Cardiac muscle cell (in vitro differentiated cells and primary cell): ENCODE measurements at places on chromosomes 16 and 17. TPM values are rescaled to one million over a fixed set of nuclear protein-coding genes. Genes with fewer than 3 reads are reported as not detected.
A peak's percentile ranks its signal among the peaks of the same experiment; 100 is the strongest.

The ICAM2 gene
- total RNA-seq: not detected in 2 replicates

The ST6GALNAC1 gene
- 0.99 TPM in 1 of 2 replicates, not detected in the other for total RNA-seq

The GPRC5C gene
- 114 and 125 TPM in 2 replicates for total RNA-seq

The TSPOAP1 gene
- total RNA-seq: 45.1 and 92.1 TPM in 2 replicates

The KRT12 gene
- total RNA-seq: not detected in 2 replicates

DNA sequence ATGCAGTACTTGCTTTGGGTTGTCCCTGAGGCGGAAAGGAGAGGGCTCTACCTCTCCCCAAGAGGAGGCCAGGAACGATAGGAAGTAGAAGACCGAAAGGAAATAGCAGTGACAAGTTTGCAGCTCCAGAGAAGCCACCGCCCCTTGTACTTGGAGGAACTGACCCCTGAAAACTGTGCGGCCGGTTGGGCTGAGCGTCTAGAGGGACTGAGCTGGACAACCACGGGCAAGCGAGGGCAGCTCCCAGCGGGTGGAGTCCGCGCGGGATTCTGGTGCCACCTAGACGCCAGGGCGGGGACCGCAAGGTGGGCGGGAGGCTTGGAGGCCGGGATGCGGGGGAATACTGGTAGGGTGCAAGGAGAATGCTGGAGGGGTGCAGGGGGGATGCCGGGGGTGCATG is 1.3 kb upstream of the SLC6A4 start:
- peak; percentile 86 for DNase-seq

GRCh38 chr17:45338023-45338781 is 21.4 kb upstream of the MAP3K14 start:
- DNase-seq: peak; percentile 45

The CBX1 gene
- total RNA-seq: 62.9 and 102 TPM in 2 replicates

The KRT27 gene
- total RNA-seq: not detected in 2 replicates

GRCh38 chr17:40319651-40320540 is 10.9 kb downstream of the RARA start:
- no peak for DNase-seq

The HBQ1 gene
- 2.0 and 3.7 TPM in 2 replicates for total RNA-seq

- no peak for DNase-seq
Measured at GRCh38 chr17:46141645-46142044, 51.6 kb downstream of the KANSL1 start.

DNA sequence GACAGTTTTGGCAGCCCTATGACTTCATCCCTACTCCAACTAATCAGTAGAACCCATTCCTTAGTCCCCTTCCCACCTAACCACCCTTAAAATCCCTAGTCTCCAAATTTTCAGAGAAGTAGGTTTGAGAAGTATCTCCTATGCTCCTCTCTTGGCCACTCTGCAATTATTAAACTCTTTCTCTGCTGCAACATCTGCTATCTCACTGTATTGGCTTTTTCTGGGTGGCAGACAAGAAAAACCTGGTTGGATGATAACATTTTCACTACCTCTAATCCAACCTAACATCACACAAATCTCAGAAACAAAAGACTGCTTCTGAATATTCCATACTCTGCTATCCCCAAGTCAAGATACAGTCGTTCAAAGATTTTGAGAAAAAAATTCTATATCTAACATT is 542.4 kb upstream of the SOX9 start:
- no peak for DNase-seq

GRCh38 chr17:82517230-82517865 is 2.2 kb upstream of the FOXK2 start:
- no peak for DNase-seq

DNA sequence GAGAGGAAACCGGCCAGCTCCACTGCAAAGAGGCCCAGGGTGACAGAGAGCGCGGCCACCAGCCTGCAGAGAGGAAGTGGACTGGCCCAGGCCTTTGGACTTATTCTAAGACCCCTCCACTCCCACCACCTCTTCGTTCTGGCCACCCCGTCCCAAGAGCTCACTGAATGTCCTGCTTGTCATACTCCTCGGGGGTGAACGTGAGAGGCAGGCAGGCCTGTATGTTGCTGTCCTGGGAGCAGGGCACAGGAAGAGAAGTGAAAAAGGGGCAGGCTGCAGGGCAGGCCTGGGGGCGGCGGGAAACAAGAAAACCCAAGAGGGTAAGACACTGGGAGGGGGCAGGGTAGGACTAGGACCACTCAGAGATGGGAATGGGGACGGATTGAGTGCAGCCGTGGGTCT is 384 bp downstream of the TMEM107 start:
- DNase-seq: no peak

DNA sequence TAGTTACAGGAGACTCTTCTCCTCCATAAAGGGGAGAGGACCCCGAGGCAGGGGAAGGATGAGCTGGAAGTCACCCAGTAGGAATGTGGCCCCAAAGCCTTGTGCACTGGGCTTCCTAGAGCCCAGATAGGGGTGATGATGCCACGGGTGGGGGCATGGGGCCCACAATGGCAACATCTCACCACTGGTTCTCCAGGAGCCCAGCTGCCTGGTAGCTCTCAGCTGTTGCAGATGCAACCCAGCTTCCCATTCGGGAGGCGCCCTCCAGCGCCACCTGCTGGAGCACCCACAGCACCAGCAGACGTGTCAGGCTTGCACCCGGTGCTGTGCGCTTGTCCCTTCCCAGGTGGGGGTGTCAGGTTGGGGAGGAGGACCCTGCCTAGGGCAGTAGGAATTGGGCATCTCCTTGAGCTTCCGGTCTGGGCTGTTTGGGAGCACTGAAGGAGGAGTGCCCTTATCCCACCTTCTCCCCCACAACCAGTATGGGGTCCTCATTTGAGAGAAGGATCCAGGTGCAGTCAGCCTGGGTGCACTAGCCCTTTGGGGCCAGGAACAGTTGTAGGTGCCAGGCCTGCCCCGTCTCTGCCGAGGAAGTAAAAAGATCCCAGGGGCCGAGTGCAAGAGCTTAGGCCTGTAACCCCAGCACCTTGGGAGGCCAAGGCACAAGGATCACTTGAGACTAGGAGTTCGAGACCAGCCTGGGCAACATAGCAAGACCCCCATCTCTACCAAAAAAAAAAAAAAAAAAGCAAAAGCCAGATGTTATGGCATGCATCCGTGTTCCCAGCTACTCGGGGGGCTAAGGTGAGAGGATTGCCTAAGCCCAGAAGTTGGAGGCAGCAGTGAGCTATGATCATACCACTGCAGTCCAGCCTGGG is 14.4 kb downstream of the CDIPT start:
- peak; percentile 74 for DNase-seq

- no peak for DNase-seq
Measured at GRCh38 chr16:10982465-10983150, 38.2 kb downstream of the CLEC16A start.

- DNase-seq: no peak
Measured at GRCh38 chr17:50337956-50338355, 8.0 kb upstream of the XYLT2 start.

GRCh38 chr16:5837007-5837670 is 739.5 kb upstream of the EEF2KMT start:
- DNase-seq: no peak

The LGALS3BP gene
- 178 and 185 TPM in 2 replicates for total RNA-seq
